Upper lobe of right lung (tissue), 1 donor: ENCODE measurements at places on chromosomes 5 and 9. TPM values are rescaled to one million over a fixed set of nuclear protein-coding genes. Genes with fewer than 3 reads are reported as not detected.

DNA sequence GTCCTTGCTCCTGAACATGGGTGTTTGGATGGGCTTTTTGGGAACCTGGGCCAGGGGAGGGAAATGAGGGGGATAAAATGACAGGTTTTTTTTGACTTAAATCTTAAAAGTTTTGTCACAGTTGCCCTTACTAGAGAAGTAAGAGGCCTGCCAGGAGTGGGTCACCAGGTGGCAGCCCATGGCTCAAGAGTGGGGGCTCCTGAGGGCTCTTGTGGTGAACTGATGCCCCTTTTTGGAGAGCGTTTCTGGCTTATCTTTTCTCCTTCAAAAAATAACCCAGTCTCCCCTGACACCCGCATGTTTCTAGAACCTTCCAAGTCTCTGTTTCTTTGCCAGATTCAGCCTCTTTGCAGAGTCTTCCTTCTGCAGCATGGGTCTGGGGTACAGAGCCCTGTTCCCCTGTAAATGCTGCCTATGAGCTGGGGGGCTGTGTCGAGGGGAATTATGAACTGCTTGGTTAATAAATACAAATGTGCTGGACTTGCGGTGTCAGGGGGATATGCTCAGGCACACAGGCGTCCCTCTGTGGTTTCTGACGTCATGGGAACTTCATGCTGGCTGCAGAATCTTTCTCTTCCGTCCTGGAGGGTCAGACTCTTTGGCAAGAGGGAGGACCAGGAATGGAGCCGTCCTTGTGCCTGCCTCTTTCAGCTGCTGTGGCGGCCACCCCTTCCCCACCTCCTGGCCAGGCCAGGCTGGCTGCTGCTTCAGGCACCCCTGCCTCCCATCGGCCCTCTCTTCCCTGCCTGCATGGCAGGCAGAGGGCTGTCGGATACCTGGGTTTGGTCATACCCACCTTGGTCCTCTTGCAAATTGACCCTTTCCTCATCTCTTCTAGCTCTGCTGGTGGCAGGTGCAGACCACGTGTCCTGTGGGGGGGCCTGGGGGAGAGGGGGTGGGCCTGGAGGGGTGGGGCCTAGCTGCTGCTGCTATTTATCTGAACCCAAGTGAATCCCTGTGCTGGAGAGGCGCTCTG lies 30.1 kb downstream of the PTPA start:
- DNase-seq, result no peak
- H3K36me3 ChIP-seq, result peaks cover 32% of the 10 kb centered on the region
- H3K27me3 ChIP-seq, result no peaks in the 10 kb centered on the region

- DNase-seq, result no peak
- no peak overlapping the region for H3K4me3 ChIP-seq
- H3K27ac ChIP-seq, result peak overlapping the region; percentile 71
- no peaks in the 10 kb centered on the region for H3K36me3 ChIP-seq
Measured at GRCh38 chr9:134231330-134231745, 67.0 kb upstream of the RNU6ATAC start.

DNA sequence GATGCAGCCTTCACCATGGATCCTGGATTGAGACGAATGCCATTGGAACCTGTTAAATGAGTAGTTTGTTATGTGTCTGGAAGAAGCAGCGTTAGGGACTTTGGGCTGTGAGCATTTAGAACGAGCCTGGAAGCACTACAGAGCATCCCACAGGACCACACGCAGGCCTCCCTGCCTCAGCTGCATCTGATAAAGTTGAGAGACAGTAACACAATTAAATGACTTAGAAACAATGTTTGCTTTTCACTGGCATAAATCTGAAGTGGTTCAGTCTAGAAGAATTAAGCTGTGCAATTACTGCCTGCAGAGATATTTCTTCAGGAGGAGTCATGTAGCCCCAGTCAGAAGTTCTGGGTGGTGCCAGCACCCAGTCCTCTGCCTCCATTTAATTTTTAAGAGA lies 9.8 kb upstream of the TLX3 start:
- no peaks in the 10 kb centered on the region for H3K4me1 ChIP-seq
- no peak overlapping the region for H3K4me3 ChIP-seq
- H3K27me3 ChIP-seq, result peaks cover 6% of the 10 kb centered on the region
- H3K27ac ChIP-seq, result no peak overlapping the region

DNA sequence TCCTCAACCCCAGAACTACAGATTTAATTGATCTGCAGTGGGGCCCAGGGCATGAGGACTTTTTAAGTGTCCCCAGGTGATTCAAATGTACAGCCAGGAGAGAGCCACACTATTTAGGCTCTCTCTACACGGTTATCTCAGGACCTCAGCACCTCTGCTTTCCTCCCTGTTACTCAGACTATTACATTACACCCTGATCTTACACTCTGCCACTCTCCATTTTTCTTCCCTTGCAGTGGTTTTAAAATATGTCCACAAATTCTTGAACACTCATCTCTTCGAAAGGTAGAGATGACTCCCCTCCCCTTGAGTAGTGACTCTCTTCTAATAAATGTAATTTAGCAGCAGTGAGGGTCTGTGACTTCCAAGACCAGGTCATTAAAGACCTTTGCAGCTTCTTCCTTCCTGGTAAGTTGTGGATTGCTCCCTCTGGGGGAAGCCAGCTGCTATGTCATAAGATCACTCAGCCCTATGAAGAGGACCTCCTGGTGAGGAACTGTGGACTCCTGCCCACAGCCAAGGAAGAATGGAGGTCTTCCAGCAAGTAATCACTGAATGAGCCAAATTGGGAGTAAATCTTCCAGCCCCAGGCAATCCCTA lies 87.5 kb upstream of the SSBP2 start:
- H3K27ac ChIP-seq, result no peak overlapping the region
- H3K4me3 ChIP-seq, result no peak overlapping the region
- DNase-seq, result no peak
- no peaks in the 10 kb centered on the region for H3K4me1 ChIP-seq
- no peaks in the 10 kb centered on the region for H3K27me3 ChIP-seq

DNA sequence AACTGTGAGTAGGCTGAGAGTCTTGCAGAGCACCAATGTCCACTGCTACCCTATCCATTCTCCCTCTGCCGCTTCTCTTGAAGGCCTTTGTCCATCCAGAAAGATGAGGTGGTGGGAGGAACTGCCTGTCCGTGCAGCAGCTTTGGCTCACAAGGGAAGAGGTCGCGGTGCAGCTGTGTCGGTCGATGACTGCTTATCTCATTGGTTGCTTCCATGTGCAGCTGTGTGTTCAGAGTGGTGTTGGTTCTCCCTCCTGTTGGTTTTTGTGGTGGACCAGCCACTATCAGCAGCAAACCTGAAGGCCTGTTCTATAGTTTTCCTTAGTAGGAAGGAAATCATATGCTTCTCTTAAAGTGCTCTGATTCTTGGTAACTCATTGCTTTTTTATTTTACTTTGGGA lies 40.7 kb downstream of the SPTAN1 start:
- no peaks in the 10 kb centered on the region for H3K27me3 ChIP-seq
- no peak overlapping the region for H3K4me3 ChIP-seq
- H3K36me3 ChIP-seq, result peaks cover 100% of the 10 kb centered on the region
- no peak for DNase-seq
- H3K27ac ChIP-seq, result no peak overlapping the region
- H3K4me1 ChIP-seq, result no peaks in the 10 kb centered on the region

DAPK1 gene
- total RNA-seq, result 168 TPM

TAF1L gene
- total RNA-seq, result not detected

TAS2R1 gene
- not detected for total RNA-seq
